Naive thymus-derived CD8-positive, alpha-beta T cell (primary cell): ENCODE measurements at places on chromosomes 12 and 14.

- DNase-seq = no peak
These were observed 53.3 kb downstream of the MAP1LC3B2 start for GRCh38 chr12:116612436-116612835.

DNA sequence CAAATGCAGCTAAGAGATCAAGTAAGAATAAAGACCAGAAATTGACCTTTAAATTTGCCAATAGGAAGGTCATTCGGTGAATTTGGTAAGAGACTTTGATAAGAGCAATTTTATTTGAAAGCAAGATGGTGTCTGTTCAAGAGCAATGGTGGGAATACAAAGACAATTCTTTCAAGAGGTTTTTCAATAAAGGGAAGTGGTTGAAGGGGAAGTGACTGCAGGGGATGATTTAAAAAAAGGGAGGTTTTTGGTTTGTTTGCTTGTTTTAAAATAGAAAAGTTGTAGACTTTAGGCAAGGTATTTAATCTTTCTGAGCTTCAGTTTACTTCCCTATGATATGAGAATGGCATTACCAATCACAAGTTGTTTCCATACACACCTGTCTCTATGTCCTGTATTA lies 4.3 kb upstream of the APPL2 start:
- DNase-seq = no peak

DNA sequence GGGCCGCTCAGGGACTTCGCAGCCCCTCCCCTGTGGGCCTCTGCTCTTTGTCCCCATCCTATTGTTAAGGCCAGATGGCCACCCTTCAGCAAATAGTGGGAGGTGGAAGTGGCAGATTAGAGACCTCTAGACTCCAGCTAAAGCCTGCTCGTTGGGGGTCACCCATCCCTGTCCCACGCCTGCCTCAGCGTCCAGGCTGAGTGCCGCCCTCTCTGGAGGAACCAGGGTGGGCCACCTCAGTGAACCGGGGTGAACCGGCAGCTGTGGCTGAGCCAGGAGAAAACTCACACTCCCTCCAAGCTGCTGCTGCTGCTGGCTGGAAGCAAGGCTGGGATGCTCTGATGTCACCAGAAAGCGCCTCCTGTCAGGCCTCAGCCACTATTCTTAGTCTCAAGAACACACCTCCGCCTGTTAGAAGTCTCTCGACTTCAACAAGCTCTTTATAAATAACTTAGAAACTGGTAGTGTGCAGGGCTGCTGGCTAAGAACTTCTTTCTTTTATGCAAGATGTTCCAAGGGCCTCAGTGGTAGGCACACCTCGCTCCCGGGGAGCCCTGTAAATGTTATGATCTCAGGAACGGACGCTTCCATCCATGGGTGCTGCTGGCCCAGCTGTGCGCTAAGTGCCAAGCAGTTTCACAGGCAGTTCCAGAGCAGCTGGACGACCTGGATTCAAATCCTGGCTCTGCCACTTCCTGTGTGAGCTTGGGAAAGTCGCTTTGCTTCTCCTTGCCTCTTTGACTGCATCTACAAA lies 19.8 kb upstream of the TESC start:
- DNase-seq = no peak

DNA sequence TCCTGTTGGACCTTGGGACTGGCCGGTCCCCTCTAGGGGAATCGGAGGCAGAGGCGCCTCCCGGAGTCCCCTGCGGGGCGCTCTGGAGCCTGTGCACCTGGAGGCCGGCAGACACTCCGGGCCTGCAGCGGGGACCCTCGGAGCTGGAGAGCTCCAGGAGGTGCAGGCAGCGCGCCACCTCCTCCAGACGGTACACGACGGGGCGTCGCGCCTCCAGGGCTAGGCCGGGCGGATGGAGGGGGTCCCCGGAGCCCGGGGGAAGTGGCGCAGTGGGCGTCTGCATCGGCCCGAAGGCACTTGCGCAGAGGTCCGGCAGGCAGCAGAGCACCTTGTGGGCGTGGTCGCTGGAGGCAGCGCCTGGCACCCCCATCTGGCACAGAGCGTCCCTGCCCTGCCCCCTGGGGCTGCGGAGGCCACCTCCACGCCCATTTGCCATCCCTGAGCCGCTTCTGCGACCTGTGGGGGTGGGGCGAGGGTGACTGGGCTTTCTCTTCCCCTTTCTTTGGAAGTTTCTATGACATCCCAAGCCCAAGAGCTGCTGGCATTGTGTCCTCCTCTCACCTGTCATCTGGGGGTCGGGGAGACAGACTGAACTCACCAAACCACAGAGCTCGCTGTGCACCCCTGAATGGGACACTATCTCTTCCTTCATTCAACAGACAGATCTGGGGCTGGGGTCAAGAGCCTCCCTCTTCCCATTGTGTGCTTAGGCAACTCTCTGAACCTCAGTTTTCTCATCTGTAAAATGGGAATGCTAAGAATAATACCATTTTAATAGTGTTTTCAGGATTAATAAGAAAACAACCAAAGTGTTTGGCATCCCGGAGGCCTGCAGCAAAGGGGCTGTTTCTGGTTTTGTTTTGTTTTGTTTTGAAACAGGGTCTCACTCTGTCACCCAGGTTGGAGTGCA lies 37.5 kb upstream of the CORO1C start:
- no peak for DNase-seq

- no peak for DNase-seq
These were observed 636 bp upstream of the ARL6IP4 start for GRCh38 chr12:122979908-122980182.

DNA sequence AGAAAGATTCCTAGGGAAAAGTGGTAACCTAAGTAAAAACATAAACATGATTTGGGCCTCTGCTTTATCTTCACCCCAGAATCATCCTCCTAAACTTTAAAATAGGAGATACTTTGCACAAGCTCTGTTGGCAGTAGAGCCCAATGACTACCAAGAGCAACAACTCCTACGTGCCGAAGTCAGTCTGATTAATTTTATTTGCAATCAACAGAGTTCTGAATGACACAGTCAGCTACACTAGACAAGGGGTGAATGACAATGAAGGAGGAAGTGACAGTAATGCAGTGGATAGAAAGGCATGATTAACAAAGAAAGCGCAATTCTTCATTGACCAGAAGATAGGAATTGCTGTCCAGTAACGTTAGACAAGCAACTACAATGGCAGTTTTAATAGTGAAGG lies 957.9 kb upstream of the USP15 start:
- DNase-seq = no peak
